LHCN-M2 (cell line): ENCODE measurements at places on chromosomes 2 and 18. TPM values are rescaled to one million over a fixed set of nuclear protein-coding genes. Genes with fewer than 3 reads are reported as not detected.
A peak's percentile ranks its signal among the peaks of the same experiment; 100 is the strongest.

Gene CAMKMT
- 6.2 and 10.1 TPM in 2 replicates for total RNA-seq

Gene RNMT
- total RNA-seq = 19.2 and 20.0 TPM in 2 replicates

Gene SCN3A
- total RNA-seq = 0.06 TPM in 1 of 2 replicates, not detected in the other

Gene EN1
- 2.9 and 4.5 TPM in 2 replicates for total RNA-seq

Gene TFPI
- 482 and 608 TPM in 2 replicates for total RNA-seq

DNA sequence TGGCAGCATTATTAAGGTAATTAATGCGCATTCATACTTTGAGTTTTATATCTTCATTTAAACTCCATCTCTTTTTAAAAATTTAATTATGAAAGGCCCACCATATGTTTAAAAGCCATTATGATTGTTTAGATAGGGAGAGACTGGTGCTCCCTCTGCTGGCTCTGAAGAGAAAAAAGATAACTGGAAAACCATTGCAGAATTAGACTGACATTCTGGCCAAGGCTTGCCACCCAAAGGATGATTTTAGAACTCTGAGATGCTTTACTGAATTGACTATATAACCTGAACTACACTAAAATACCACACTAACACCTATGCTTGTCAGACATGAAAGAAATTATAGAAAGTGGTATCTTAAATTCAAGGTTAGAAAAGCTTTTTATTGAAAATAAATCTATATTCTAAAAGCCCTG, 127.6 kb upstream of the SPOPL start:
- peak; percentile 45 for DNase-seq

DNA sequence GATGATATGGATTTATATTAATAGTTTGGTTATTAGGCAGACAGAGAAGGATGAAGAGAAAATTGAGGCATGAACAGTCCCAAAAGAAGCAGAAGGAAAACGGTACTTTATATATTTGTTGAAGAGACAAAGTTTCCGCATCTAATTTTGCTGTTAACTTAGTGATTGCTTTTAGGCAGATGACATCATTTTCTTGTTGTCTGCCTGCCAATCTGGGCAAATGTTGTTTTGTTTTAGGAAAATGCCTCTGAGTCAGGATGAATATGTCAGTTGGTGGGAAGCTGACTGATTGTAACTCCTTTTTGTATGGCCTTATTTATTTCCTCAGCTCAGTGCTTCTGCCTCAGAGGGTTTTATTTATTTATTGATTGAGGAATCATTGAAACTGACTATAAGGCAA, 52.5 kb upstream of the CAVIN2 start:
- peak; percentile 94 for DNase-seq

GRCh38 chr2:145739681-145740080, 1219.8 kb upstream of the ZEB2 start:
- no peak for DNase-seq

DNA sequence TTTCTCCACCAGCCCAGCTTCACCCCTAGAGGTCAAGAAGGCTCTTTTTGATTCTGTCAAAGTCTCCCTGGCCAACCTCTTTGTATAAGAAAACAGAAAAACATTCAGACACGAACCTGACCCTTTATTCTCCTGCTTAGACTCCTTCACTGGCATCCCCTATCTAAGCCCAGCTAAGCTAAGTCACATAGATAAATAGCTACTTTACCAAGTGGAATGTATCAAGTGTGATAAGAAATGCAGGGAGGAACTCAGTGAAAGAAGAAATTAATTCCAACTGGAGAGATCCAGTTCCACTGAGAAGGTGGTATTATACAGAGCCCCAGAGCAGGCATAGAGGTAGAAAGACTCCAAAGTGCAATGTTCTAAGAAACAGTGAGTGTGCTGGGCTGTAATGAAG, 489.5 kb downstream of the TNS1 start:
- no peak for DNase-seq

GRCh38 chr2:201668402-201668910, 25.2 kb upstream of the TMEM237 start:
- DNase-seq = no peak

- no peak for DNase-seq
Measured at GRCh38 chr2:54083021-54083420, 32.4 kb upstream of the ACYP2 start.

GRCh38 chr2:139427164-139427563, 647.0 kb upstream of the NXPH2 start:
- DNase-seq = no peak

DNA sequence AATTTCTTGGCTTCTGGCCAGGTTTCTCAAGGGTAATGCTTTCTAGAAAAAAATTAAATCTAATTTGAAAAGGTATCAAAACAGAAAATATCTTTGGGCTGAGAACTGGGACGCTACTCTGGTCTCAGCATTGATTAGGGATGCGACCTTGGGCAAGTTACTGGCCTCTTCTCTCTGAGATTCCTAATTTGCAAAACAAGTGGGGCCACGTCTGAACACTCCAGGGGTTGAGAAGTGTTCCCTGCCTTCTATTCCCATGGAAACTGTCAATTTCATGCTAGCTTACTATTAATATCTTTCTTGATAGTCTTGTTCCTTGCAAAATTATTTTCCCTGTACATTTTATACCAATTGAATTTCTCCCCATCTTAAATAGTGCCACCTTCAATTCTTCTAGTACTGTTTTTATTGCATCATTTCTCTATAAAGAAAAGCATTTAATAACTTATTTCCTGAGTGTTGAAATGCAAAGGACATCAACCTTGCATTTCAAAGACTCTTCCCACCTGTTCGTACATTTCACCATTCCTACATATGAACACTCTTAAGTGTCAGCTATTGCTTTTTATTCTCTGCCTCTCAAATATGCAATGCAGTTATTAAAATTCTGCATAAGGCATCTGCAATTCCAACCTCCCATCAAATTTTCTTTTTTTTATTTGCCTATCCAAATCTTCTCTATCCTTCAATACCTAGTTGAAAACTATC, 118.3 kb upstream of the DSEL start:
- peak; percentile 29 for DNase-seq

DNA sequence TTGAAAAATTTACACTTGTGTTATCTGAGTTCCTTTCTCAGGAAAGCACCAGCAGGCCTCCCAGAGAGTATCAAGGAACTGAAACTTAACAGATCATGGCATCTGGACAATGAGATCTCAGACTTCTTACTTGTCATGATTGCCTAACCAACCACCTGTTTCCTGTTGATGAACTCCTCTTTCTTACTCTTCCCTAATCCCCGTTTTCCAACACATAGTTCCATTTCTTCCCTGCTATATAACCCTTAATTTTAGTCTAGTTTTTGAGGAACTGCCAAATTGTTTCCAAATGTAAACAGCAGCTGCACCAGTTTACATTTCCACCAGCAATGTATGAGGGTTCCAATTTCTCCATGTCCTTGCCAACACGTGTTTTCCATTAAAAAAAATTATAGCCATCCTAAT, 6.1 kb upstream of the FAM171B start:
- peak; percentile 79 for DNase-seq

DNA sequence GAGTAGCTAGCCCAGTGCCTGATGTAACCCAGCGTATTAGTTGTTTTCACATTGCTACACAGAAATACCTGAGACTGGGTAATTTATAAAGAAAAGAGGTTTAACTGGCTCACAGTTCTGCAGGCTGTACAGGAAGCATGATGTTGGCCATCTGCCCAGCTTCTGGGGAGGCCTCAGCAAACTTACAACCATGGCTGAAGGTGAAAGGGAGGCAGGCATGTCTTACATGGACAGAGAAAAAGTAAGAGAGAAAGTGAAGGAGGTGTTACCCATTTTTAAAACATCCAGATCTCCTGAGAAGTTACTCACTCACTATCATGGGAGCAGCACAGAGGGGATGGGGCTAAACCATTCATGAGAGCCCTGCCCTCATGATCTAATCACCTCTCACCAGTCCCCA, 6.1 kb upstream of the CYRIA start:
- no peak for DNase-seq

DNA sequence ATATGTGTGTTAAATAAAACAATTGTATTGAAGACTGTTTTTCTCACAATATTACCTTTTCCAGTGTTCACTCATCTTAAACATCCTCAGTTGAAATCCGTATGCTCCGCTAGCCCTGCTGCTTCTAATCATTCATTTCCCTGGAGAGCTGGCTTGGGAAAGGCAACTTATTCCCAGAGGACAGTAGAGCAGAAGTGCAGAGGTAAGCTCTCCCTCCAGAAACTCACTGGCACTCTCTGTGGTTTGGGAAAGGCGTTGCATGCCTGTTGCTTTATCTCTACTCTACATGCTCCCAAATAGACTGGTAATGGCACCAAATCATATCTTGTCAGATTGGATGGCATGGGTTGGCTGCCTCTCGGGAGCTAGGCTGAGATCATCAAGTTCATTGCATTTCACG, 117.1 kb upstream of the BOD1L2 start:
- peak; percentile 31 for DNase-seq

DNA sequence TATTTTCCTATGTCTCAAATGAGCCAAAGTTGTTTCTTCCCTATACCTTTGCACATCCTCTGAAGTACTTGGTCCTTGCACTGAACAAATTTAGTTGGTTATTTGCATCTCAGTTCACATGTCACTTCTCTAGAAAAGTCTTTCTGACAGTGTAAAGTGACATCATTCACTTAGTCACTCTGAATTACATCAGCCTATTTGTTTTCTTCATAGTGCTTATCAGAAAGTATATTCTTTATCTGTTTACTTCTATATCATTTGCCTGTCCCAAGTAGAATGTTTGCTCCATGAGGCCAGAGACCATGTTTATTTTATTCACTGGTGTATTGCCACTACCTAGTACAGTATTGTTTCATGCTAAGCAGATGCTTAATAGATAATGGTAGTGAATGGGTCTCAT, 173.7 kb downstream of the HNMT start:
- DNase-seq = no peak

DNA sequence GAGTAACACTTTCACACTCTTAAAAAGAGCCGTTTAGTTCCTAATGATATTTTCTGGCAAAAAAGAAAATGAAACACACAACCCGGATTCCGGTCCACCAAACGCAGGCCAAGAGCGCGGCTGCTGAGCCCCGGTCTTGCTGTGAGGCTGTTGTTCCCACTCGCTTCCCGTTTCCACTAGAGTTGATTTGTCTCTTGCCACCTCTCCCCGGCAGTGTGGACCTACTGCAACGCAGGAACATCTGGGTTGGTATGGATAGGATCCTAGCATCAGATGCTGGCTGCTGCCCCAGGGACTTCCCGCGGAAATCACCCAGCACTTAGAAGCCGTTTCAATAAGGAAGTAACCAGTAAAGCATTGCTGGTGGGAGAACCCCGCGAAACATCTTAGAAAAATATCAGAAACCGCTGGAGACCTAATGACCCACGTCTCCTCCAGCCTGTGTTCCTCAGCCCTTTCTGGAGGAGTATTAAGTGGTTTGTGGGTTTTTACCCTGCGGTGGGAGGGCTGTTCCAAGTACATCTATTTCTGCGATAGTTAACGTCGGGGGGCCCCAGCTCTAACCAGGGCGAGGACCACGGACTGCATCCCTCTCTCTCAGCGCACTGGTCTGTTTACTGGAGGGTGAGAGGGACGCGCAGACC, 939 bp downstream of the DOCK10 start:
- peak; percentile 28 for DNase-seq

DNA sequence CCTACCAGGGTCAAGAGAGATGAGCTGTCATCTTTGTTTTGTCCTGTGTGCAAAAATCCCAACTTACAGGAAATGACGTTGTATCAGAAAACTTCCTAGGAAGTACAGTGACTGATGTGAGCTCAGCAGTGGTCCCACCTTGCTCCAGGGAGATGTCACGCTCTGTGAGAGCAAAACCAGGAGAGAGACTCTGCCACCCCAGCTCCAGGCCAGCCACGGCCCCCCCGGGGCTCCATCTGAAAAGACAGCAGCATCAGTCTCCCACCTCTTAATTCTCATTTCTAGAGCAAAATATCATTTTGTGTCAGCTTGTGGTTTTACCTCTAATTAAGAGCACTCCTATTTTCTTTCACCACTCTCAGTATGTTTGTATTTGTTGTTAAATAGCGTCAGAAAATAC, 57.5 kb downstream of the MYL12B start:
- no peak for DNase-seq

DNA sequence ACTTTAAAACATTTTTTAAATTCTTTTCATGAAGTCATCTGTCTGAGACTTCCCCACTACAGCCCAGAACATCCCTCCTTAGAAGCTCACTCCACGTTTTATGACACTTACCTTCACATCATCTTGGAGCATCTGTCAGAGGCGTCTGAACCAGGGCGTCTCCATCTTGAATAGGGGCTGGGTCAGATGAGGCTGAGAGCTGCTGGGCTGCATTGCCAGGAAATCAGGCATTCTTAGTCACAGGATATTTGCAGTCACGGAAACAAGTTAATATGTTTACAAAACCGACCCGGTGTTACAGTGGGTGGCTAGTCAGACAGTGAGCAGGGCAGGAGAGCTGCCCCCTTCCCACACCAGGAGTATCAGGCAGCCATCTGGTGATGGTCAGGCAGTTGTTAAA, 456.5 kb downstream of the FBXO15 start:
- DNase-seq = no peak

DNA sequence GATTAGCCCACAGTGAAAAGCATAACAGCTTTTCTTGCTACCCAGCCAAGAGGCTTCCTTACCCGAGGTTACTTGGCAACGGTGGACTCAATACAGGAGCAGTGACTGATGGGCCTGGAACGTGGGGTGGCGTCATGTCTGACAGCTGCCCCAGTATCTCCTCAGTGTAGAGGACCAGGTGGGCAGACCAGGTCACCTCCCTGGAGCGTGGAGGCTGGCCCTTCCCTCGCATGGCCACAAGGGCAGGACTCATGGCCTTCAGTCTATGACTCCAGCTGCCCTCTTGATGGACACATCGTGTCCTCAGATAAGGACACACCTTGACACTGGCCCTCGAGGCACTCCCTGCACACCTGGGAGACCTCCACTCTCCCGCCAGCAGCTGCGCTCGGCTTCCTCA, 6.4 kb downstream of the ASPRV1 start:
- no peak for DNase-seq

GRCh38 chr2:26578581-26578980, 62.6 kb downstream of the CIB4 start:
- no peak for DNase-seq

DNA sequence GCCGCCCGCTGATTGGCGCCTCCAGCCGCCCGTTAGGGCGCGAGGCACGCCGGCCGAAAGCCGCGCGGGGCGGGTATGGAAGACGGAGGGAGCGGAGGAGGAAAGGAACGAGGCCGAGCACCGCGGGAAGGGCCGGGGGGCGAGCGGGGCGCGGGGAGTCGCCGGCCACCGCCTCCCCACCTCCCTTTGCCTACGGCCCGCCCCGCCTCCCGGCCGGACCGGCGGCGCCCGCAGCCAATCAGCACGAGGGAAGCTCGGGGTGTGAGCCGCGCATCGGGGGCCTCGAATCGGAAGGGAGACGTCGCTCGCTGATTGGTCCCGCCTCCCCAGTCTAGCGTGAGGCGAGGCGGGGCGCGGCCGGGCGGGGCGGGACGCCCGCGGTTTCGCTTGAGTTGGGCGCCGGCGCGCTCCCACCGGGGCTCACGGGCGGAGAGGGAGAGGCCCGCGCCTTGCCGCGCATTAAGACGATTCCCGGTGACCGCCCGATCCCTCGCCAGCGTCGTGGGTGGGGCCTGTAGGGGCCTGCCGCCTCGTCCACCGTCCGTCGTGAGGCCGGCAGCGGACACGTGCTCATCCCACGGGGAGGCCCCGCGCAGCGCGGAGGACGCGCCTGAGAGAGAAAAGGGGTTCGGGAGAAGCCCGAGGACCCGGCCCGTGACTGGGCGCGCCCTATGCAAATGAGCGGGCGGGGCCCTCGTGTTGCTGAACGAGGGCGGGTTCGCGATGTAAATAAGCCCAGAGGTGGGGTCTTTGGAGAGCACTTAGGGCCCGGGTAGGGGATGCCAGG, 665 bp upstream of the SMAD2 start:
- DNase-seq = peak; percentile 96

GRCh38 chr2:7539760-7540159, 622.5 kb downstream of the RNF144A start:
- DNase-seq = no peak

- DNase-seq = no peak
Measured at GRCh38 chr2:173393636-173394035, 39.0 kb downstream of the CDCA7 start.

- no peak for DNase-seq
Measured at GRCh38 chr18:27276886-27277285, 91.8 kb upstream of the CHST9 start.
